Breast epithelium (tissue), 4 donors: ENCODE measurements at places on chromosomes 3 and 15. TPM values are rescaled to one million over a fixed set of nuclear protein-coding genes. Genes with fewer than 3 reads are reported as not detected.

HYAL3 gene
- 2.7 TPM for total RNA-seq

SLC2A2 gene
- total RNA-seq = not detected

CD96 gene
- 8.2 TPM for total RNA-seq

RARB gene
- 0.80 TPM for total RNA-seq

BCL6 gene
- total RNA-seq = 283 TPM

ARRDC4 gene
- 20.0 TPM for total RNA-seq

CYP1A2 gene
- total RNA-seq = not detected

FBN1 gene
- 83.2 TPM for total RNA-seq

GOLGA6A gene
- total RNA-seq = 1.0 TPM

XCR1 gene
- total RNA-seq = under 0.01 TPM

DNAH12 gene
- 0.32 TPM for total RNA-seq

ACTC1 gene
- total RNA-seq = 0.15 TPM

KPNA4 gene
- total RNA-seq = 39.2 TPM

C3orf49 gene
- not detected for total RNA-seq

GRCh38 chr3:169448501-169448900, 215.0 kb downstream of the MECOM start:
- DNase-seq = no peak

GRCh38 chr3:3627114-3627513, 172.1 kb upstream of the LRRN1 start:
- DNase-seq = no peak

GRCh38 chr3:174598885-174599439, 260.2 kb upstream of the NAALADL2 start:
- DNase-seq = no peak

DNA sequence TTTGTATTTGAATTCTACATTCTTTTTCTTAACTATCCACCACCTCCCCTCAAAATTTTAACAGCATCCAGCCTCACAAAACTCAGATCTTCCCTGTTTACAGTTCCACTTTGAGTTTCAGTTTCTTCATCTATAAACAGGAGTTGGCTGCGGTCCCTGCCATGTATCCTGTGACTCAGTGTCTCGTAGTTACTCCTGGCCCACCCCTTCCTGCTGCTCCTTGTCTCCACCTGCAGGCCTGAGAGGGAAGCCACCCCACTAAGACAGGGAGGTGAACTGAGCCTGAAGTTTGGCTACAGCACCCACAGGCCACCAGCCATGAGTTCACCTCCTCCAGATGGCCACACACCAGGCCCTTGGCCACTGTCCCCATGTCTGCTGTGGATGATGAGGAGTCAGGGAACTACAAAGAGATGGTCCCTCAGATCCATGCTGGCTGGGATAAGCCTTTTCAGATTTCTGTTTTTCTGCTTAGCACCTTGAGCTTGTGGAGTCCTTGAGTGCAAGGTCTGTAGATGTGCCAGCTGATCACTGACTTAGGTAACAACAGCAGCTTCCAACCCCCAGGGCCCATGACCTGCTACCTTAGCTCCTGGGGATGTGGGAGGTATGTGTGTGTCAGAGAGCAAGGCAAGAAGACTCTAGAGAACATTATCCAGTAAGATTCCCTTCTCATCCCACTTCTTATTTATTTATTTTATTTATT, 37.5 kb downstream of the CD86 start:
- DNase-seq = no peak

DNA sequence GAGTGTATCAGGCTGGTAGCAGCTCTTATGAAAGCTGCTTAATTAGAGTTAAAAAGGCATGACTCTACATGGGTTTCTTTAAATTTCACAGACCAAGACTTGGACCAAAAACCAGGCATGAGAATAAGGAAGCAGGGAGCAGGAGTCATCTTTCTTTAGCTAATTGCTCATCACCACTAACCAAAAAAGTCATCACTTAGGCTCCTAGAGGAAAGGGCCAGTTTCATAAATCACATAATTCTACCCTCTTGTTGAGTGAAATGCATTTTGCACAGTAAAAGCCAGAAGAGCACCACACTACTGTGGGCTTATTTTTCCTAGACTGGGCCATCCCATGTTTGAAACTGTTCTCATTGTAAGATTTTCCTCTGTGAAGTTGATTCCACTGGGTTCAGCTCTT, 175.6 kb downstream of the GREM1 start:
- no peak for DNase-seq

GRCh38 chr15:39013262-39013661, 448.6 kb upstream of the RASGRP1 start:
- no peak for DNase-seq

GRCh38 chr3:32045091-32045915, 61.1 kb upstream of the GPD1L start:
- no peak for DNase-seq

GRCh38 chr3:63051920-63052319, 176.7 kb upstream of the CADPS start:
- no peak for DNase-seq

- DNase-seq = no peak
These were observed 6.8 kb downstream of the NEIL1 start for GRCh38 chr15:75353604-75354003.

DNA sequence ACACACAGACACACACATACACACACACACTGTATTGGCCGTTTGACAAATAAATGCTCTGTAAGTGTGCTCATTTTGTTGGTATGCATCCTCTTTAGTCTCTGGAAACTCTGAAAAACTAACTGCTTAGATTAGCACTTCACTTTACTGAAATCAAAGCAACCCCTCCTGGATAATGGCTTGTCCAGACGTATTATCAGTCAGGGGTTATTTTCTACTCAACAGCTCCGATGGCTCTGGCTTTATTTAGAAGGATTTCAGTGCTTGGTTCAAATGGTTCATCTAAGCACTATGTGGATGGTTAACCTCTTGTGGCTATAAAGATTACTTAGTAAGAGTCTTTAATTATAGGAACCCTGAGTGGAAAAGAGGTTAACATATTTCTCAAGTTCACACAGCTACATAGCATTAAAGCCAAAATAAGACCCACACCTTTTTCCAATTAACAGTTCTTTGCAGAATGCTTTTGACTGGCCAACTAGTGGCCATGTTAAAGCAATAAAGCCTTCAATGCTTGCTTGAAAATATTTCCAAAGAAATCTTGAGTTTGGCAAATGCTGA, 516.1 kb upstream of the NAALADL2 start:
- DNase-seq = no peak

DNA sequence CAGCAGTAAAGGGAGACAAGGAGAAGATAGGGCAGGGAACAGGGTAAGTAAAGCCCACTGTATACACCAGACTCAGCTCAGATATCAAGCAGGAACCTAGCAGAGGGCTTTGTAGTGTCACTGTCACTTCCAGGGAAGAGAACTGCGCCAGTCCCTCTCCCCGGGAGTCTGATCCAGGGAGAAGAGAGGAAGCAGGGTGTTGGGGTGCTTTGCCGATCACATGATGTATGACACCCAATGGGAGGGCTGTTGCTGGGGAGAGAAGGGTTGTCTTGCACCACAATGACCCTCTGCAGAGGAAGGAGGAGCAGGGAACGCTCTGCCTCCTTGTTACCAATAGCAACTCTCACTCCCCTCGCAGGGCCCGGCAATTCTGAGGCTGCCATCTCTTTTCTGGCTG, 147.2 kb upstream of the SLC2A2 start:
- DNase-seq = no peak

- DNase-seq = no peak
These were observed 137.9 kb upstream of the TP63 start for GRCh38 chr3:189493271-189493670.

DNA sequence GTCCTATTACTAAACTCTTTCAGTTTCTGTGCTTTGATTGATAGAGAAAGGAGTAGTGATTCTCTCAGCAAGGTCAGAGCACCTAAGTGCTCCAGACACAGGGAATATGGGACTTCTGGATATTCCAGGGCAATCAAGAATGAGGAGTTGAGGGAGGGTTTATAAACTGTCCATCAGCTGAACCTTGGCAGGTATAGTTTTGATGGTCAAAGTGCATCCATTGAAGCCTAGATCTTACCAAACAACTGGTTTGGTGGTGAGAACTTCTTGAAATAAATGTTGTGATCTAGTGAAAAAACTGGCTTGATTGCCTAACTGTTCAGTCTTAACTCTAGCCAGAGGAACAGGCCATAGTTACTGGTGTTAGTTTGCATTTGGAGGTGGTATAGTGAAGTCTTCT, 207.0 kb upstream of the ONECUT1 start:
- no peak for DNase-seq

DNA sequence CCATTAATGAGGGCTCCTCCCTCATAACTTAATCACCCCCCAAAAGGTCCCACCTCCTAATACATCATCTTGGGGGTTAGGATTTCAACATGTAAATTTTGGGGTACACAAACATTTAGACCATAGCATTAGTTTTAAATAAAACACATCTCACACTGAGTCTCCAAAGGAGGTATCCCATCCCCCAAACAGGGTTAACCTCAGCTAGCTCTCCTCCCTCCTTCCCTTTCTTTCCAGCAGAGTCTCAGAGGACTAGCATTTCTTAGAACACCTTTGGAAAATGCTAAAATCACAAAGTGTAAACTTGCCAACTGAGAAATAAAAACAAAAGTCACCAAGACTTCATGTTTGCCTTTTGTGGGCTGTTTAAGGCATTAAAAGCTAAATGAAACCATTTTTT, 51.2 kb upstream of the FOXB1 start:
- no peak for DNase-seq

GRCh38 chr3:43790060-43790459, 99.3 kb downstream of the ABHD5 start:
- DNase-seq = no peak

DNA sequence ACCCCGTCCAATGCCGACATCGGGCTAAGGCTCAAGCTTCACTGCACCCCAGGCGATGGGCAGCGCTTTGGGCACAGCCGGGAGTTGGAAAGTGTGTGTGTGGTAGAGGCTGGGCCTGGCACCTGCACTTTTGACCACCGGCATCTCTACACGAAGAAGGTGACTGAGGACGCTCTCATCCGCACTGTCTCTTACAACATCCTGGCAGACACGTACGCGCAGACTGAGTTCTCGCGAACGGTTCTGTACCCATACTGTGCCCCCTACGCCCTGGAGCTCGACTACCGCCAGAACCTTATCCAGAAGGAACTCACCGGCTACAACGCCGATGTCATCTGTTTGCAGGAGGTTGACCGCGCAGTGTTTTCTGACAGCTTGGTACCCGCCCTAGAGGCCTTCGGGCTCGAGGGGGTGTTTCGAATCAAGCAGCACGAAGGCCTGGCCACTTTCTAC, 1.0 kb downstream of the PDE12 start:
- DNase-seq = no peak

DNA sequence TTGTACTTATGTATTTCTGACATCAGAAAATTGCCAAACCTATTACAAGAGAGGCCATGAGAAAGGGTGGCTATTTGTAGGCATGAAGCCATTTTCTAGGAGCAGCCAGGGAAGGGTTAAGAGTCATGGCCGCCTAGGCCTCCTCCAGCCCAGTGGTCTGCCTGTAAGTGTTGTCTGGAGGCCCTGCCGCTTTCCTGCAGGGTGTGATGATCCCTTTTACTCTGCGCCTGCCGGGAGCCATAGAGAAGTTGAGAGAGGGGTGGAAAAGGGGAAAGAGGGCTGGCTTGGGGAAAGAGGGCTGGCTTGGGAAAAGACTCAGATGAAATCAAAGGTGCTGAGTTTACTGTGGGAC, 29.1 kb upstream of the KCTD6 start:
- no peak for DNase-seq

DNA sequence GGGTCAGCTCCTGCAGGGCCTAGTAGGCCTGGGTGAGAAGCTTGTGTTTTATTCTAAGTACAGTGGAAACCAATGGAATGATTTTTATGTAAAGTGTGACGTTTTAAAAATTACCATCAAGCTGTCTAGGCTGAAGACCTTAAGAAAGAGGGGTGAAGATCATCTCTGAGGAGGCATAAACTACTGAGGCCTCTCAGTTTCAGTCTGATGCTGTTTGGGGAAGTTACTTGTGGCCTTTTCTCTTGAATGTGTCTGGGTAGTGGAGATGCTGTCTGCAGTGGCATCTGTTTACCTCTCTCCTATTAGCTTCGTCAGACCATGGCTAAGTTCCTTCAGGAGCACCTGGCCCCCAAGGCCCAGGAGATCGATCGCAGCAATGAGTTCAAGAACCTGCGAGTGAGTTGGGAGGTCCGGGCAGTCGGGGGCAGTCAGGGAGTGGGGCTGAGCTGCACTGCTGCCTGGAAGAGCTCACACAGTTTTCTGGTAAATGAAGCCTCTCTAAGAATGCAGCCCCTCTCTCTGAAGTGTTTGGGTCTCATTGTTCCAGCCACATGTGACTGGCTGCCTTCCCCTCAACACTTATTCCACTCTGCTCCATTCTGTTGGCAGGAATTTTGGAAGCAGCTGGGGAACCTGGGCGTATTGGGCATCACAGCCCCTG, 1.9 kb downstream of the IVD start:
- no peak for DNase-seq

DNA sequence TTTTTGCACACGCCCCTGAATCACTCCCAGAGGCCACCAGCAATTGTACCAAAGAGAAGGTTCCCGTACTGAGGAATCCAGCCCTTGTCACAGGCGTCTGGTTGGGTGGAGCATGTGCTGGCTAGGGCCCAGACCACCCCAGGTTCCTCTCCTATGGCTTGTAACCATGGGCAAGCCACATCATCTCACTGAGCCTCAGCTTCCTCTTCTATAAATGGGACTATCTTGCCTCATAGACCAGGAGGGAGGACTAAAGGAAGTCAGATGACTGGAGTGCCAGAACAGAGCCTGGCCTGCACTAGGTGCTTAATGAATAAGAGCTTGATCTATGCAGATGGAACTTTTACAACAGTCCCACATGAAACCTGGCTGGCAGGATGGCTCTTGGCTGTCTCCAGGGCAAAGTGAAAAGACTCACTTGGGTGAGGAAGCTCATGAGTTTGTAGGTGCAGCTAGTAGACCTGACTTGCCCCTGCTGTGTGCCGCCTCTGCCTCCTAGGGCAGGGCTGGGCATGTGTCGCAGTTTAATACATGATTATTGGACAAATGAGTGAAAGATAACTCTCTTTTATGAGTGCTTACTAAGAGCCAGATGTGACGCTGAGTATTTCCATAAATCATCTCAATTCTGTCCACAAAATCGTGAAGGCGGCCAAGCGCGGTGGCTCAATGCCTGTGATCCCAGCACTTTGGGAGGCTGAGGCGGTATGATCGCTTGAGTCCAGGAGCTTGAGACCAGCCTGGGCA, 29.3 kb downstream of the CTSH start:
- no peak for DNase-seq

GRCh38 chr3:195910499-195910845, 2.1 kb upstream of the TNK2 start:
- no peak for DNase-seq

- peak; percentile 62 for DNase-seq
These were observed 680 bp downstream of the GOLIM4 start for GRCh38 chr3:168094877-168095610.

DNA sequence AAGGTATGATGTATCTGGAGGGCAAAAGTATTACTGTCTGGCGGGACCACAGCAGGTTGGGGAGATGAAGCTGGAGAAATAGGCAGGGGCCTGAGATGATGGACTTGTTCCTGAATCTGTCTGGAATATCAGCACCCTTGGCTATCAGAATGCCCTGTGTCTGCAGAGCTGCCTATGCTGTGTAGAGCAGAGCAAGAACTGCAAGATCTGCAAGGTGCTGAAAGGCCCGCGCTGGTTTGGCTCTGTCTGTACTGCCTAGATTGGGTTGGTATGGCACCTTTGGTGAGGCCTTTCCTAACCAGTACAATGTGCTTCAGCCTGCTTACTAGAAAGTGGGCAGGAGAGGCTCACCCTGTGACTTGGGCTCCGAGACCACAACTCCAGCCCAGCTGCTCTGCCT, 96.8 kb downstream of the WDR76 start:
- no peak for DNase-seq

GRCh38 chr3:140546649-140547048, 131.2 kb upstream of the TRIM42 start:
- no peak for DNase-seq
